ENCODE measurements at places on chromosomes 16 and 17. TPM values are rescaled to one million over a fixed set of nuclear protein-coding genes. Genes with fewer than 3 reads are reported as not detected.

The BRIP1 gene
- total RNA-seq, result 12.7 TPM

The LPO gene
- total RNA-seq, result not detected

The SMIM5 gene
- not detected for total RNA-seq

The OTOA gene
- total RNA-seq, result under 0.01 TPM

The G6PC3 gene
- total RNA-seq, result 42.6 TPM

The KRT36 gene
- not detected for total RNA-seq

The FN3KRP gene
- 14.3 TPM for total RNA-seq

All from subcutaneous preadipocyte (primary cell).